ENCODE measurements at places on chromosomes 7 and 10.

- no peak for DNase-seq
Measured at GRCh38 chr10:120195984-120196712, 260.9 kb upstream of the PLPP4 start.

DNA sequence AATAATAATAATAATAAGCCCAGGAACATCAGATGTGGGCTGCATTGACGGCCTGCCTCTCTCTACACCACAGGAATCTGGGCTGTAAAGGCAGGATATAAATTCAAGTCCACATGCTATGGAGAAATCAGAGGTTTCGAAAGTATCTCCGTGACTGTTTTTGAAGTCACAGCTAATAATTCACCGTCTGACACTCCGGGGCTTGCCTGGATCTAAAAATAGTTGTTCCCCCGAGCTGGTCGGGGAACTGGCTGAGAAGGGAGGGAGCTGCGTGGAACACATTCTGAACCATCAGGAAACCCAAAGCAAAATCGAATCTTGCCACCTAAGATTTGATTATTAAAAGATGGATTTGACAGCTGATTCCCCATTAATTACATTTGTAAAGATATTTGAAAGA is 35.4 kb downstream of the KLF6 start:
- no peak for DNase-seq

- DNase-seq: no peak
Measured at GRCh38 chr10:101000915-101001658, 1.5 kb downstream of the LZTS2 start.

GRCh38 chr7:68246189-68246633 is 1249.6 kb downstream of the TYW1 start:
- no peak for DNase-seq

DNA sequence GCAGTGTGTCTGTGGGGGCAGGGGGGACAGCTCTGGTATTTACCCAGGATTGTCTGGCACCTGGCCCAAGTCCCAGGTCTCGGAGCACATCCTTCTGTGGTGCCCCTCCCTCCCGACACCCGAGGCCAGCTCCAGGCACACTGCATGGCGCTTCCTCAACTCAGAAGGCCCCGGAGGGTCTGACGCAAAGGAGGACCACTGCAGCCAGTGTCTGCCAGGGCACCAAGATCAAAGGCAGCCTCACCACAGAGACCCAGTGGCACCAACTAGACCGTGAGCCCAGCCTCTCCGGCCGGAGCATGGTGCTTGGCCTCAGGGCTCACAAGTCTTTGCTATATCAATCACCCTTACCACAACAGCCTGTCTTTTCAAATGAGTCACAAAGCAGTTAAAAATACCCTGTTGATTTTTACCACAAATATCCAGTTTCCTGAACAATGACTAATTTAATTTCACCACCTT is 99.3 kb upstream of the DDC start:
- no peak for DNase-seq

DNA sequence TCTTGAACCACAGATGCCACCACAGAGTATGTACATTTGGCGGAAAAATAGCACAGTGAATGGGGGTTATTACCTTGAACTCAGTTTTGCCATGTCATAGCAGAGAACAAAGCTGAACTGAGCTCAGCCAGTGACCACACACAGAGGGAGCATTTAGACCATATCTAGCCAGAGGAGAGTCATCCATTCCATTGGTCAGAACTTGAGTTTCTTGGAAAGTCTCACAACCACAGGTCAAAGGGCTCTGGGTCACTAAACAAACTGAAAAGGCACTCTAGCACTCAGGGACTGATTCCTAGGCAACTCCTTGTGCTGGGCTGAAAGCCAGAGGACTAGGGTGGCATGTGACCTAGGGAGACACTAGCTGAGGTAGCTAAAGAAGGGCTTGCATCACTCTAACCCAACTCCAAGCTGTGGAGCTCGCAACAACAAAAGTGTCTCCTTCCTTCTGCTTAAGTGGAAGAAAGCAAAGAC is 239.7 kb upstream of the SEMA3D start:
- DNase-seq: no peak

DNA sequence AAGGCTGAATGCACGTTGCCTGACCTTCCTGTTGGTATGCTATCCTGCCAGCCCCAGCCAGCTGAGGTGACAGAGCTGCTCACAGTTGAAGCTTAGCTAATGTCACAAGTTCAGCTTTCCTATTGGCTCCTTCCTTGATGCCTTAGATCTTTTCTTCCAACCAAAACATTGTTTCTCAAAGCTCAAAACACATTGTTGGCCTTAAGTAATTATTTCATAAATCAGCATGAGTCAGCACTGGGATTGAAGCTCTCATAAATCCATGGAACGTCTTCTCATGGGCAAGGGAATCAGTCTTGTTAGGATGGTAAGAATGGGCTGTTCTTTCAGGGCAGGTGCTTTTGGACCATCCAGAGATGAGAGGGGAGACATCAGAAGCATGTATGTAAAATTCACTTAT is 128.1 kb upstream of the SAMD8 start:
- no peak for DNase-seq

DNA sequence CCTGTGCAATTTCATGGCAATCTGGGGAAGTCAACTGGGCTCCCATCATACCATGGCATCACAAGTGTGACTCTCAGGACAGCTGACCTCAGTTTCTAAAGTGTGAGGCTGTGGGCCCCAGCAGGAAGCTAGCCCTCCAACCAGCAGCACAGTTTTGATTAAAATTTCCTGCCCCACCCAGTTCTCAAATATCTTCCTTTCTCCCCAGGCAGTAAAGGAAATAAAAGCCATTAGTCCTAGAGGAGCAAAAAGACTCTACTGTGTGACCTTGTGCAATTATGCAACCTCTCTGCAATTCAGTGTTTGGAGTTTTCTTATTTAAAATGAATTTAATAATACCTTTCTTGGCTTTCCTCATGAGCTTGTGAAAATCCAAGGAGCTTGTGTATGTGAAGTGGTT is 143.1 kb upstream of the CDCA7L start:
- DNase-seq: no peak

- no peak for DNase-seq
Measured at GRCh38 chr7:102318482-102318971, 31.9 kb downstream of the SH2B2 start.

DNA sequence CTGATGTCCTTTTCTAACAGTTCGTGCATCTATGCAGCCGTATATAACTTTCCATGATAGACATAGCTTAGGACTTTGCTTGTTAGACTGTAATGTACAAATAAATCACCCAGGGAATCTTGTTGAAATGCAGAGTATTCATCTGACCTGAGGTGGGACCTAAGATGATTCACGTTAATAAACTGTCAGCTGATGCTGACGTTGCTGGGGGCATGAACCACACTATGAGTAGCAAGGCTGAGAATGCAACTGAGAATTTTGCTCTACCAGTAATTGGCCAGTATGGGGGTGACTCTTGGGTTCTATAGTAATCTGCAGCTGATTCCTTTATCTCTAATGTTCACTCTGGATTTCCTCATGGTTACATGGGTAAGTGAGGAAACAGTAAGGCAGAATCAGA is 130.1 kb upstream of the MALRD1 start:
- DNase-seq: no peak

- DNase-seq: no peak
Measured at GRCh38 chr7:92736870-92737269, 99.5 kb downstream of the CDK6 start.

- DNase-seq: no peak
Measured at GRCh38 chr7:16421333-16422102, at the start of gene CRPPA. Gene CRPPA (minus strand): TSS chr7:16421538. CDS start chr7:16421322, 216 bp downstream.

- no peak for DNase-seq
Measured at GRCh38 chr7:130910949-130911944, 177.2 kb upstream of the KLF14 start.

- DNase-seq: no peak
Measured at GRCh38 chr10:289581-289980, 154.3 kb downstream of the ZMYND11 start.

GRCh38 chr7:46716926-46717325 is 795.9 kb upstream of the IGFBP3 start:
- no peak for DNase-seq

GRCh38 chr7:99106821-99107241 is 37.1 kb downstream of the SMURF1 start:
- DNase-seq: no peak

- DNase-seq: no peak
Measured at GRCh38 chr7:130887182-130887956, 153.4 kb upstream of the KLF14 start.

DNA sequence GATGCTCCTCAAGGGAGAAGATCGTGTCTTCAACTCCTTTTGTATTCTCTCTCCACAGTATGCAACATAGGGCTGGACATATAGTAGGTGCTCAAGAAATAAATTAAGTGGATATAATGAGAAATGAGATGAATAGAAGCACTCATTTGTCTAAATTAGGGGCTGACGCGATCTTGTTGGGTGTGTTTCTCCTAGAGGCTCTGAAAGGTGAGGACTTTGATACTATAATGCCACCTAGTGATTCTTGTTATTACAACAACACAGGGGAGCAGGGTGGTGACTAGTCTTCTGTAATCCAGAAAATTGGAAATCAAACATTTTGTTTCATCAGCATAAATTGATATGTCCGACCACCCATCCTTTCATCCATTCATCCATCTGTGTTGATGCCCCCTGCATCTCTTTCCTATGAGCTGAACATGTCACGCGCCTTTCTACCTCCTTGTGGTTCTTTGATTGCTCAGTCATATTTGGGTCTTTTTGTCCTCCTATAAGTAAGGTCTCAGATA is 3.5 kb upstream of the CFAP58 start:
- no peak for DNase-seq

DNA sequence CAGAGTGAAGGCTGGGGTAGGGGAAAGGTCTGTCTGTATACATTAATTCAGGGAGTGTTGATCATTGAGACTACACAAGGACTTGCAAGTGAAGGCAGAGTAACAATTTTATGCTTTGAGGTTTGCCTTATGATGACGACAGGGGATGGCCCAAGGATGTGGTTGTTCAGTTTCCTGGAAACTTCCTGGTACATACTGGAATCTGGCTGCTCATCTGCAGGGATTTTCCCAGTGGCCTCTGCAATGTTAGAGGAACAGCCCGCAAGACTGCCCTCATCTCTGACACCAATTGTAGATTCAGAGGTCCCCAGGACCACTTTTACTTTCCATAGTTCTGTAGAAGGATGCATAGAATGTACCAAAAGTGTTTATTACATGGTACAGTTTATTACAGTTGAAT is 189.6 kb downstream of the TMEM178B start:
- DNase-seq: no peak

- no peak for DNase-seq
Measured at GRCh38 chr7:2148189-2148588, 84.6 kb downstream of the MAD1L1 start.

DNA sequence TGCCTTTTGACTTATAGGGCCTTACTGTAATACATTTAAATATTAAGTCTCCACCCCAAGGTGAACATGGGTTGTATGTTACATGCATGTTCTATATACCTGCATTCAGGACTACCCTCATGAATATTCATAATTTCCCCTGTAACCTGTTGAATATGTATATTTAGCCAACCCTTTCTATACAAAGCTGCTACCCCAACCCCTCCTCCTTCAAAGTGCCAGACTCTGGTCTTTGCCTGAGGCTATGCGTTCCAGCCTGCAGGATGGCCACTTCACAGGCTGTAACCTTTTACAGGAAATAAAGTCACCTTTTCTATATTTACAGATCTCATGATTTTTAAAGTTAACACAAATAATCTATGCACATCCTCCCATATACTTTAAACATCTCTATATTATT is 10.1 kb upstream of the UNC5B start:
- no peak for DNase-seq

DNA sequence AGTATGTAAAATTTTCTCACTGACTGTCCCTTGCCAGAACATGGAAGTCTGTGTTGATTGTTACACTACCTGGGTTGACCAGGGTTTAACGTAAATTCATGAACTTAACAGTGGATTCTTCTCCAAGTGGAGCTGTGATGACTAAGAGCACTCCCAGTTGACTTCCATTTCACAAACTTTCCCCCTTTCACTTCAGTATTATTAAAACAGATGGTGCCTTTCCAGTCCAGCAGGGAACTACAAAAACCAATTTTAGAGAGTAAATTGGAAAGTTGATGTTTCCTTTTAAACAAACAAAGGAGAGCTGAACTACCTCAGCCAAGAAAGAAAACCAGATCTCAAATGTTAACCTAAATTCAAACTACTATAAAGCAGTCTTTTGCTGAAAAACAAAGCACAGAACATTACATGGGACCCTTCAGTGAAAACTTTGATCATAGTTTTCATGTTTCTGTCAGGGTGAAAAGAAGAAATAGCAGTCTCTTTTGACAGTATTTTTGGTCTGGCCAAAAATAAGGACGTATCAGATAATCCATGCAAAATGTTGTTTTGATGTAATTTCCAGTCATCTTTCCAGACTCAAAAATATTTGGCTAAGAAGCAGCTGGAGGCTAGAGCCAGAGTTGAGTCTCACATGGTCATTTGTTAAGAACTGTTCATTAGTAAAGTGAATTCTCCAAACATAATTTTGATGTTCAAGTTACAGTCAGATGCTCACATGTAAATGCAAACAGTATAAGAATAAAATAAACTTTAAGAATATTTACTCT is 479.9 kb upstream of the AKR1E2 start:
- DNase-seq: no peak

DNA sequence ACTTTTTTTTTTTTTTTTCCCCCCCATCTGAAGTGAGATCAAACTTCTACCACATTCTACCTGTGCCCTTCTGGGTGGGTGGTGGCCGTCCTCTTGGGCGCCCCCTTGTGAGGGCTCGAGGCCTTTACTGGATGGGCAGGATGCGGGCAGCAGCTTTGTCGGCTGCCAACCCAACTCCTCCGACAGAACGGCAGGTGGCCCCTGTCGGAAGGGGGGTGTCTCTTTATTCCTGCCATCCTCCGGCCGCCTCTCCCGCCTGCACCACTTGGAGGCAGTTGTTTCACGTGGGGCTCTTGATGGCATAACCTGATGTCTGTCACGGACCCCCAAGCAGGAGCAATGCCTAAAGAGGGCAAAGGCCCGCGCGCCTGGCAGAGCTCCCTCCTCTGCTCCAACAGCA is 31.0 kb downstream of the AMZ1 start:
- DNase-seq: peak; percentile 39

- no peak for DNase-seq
Measured at GRCh38 chr7:155372782-155373358, 75.2 kb downstream of the INSIG1 start.

DNA sequence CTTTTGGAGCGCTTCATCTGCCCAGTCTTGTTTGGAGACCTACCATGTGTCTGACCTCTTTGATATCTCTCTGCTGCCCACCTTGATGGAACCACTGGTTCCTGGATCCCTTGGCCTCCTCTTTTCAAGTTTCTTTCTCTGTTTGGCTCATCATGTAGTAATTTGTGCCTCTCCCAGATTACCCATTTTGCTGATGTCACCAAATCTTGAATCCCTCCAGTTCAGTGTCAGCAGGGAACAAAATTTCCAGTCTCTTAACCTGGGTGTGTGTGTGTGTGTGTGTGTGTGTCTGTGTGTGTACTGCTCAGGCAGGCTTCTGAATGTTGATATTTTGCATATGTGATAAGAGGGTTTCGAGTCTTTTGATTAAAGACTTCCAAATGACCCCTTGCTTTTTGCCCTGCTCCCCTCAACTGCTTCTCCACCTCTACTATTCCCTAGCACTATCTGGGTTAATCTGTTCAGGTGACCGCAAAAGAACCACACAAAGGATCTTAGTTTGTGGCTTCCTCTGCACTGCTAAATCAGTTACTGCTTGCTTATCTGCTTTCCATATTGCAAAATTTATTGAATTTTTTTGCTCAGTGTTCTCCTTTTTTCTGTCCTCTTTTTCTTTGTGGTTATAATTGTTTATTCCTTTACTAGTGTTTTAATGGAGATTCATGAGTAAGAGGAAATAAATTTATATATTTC is 25.7 kb downstream of the MYO3A start:
- DNase-seq: no peak

GRCh38 chr10:122499491-122499941 is 38.2 kb downstream of the HTRA1 start:
- no peak for DNase-seq
